Fibroblast of the aortic adventitia (primary cell): ENCODE measurements at places on chromosomes 16 and 17. TPM values are rescaled to one million over a fixed set of nuclear protein-coding genes. Genes with fewer than 3 reads are reported as not detected.
A peak's percentile ranks its signal among the peaks of the same experiment; 100 is the strongest.

DNA sequence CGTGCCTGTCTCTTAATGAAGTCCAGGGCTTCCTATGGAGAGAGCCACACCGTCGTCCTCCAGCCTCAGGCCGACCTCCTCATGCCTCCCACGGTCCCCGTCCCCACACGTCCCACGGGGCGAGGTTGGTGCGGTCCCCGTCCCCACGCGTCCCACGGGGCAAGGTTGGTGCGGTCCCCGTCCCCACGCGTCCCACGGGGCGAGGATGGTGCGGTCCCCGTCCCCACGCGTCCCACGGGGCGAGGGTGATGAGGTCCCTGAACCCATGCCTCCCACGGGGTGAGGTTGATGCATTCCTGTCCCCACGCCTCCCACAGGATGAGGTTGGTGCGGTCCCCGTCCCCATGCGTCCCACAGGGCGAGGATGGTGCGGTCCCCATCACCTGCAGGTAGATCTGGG, 20.9 kb downstream of the GALNS start:
- DNase-seq = no peak

DNA sequence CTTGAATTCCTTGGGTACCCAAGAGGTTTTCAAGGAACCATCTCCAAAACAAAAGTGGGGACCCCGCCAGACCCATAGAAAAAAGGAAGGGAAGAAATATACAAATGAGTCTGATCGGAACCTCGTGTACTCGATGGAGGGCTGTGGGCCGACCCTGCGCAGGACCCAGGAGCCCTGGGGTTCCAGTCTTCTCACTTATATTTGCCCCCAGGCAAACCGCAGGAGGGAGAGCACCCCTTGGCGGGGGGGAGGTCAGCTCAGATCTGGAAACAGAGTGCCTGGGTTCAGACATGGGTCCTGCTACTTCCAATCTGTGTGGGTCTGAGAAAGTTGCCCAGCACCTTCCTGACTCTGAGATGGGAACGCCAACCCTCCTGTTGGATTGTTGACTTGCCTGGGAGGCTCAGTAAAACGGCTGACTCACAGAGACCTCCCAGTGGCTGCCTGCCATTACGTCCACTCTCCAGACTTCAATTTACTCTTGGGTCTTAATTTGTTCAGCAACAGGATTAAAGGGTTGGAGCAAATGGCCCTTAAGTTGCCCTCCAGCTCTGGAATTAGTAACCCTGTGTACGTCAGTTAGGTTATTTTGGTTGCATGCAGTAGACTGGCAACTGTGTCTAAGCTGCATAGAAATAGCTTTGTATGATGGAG, 24.9 kb upstream of the CACNG4 start:
- no peak for DNase-seq

DNA sequence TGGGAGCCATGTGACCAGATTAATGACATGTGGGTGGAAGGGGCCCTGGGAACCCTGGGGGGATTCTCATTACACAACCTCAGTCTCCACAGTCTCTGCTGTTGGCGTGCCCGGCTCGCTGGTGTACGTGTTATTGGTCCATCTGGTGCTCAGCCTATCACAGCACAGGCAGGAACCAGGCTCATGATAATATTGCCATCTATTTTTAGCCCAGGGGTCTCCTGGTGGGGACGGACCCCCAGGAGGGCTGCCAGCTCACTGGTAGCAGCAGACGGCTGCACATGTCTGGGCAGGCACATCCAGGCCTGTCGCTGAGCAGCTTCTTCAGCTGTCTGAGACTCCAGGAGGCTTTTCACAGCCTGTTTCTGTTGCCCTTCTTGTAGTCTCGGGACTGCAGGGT, 123.8 kb downstream of the RAB11FIP4 start:
- DNase-seq = no peak

- DNase-seq = peak; percentile 43
Measured at GRCh38 chr16:29007730-29008593, 23.1 kb downstream of the LAT start.

DNA sequence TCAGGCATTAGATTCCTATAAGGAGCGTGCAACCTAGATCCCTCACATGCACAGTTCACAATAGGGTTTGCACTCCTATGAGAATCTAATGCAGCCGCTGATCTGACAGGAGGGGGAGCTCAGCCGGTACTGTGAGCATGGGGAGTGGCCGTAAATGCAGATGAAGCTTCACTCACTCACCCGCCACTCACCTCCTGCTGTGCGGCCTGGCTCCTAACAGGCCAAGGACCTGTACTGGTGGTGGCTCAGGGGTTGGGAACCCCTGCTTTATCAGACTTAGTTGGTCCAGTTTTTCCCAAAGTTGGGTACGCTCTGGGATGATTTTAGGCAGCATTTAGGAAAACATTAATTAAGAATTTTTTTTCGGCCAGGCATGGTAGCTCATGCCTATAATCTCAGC, 103.8 kb downstream of the MARF1 start:
- no peak for DNase-seq

GRCh38 chr16:2270588-2271470, 2.9 kb upstream of the RNPS1 start:
- no peak for DNase-seq

DNA sequence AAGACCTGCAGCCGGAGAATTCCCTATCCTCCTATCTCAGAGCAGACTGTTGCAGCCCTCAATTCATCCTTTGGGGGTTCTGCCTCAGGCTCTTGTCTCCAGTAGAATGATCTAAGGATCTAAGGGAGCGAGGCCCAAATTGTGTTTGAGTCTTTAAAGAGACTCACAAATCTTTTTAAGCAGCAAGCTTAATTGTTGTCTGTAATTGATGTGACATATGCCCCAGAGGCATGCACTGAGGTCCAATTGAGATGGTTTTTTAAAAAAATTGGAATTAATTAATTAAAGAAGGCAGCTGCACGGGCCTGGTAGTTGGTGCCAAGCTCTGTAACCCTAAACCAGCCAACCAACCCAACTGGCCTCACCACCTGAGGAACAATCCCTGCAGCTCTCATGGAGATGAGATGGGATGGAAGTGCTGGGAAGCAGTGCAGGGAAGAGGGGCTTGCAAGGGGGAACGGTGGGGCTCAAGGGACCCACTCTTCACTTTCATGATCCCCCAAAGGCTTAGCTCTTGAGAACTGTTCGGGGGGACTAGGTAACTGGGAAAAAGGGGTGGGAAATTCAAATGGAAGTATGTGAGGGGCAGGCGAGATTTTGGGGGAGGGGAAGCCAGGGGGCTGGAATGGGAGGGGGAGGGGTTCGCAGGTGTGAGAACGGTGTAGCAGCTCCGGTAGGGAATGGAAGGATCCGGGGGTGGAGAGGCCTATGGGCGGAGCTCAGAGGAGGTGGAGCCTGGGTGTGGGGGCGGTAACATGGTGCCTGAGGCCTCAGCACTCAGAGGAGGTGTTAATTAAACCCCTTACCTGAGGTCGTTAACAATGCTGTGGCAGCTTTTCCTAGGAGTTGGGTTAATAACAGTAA, 9.2 kb upstream of the ZNF652 start:
- DNase-seq = no peak

DNA sequence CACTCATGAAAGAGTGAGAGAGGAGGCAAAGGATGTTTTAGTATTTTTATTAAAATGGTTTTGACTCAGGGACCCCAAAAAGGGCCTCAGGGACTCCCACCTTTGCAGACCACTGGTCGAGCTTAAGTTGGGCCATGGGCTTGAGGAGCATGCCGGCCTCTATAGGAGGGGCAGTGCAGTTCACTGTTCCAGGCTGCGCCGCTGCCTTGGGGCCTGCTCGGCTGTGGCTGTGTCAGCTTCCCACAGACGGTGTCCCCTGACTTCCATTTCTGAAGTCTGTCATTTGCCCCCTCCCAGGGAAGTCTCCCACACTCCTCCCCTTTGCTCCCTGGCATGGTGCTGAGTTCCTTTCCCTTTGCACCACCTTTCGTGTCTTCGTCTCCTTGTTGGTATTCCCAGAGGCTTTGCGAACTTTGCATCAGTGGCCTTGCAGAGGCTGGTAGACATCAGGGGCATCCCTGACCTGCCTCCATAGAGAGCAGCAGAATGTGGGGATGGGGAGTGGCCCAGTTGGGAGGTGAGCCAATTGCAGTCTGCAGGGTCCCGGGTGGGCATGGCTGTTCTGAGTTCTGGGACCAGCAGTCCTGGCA, 17.1 kb downstream of the MPRIP start:
- DNase-seq = no peak

GRCh38 chr17:36534840-36535668, at the start of the genes MYO19 and PIGW:
TSS of gene MYO19 (minus strand) at chr17:36534868. CDS start at chr17:36532538, 2,330 bp downstream.
TSS of gene PIGW (plus strand) at chr17:36534987. CDS start at chr17:36537102, 2,115 bp downstream.
- DNase-seq = peak; percentile 82

- no peak for DNase-seq
Measured at GRCh38 chr16:30680326-30680725, 18.6 kb upstream of the SRCAP start.

The MARCHF10 gene
- 0.09 TPM in 1 of 2 replicates, not detected in the other for total RNA-seq

The GRIN2C gene
- under 0.01 TPM in 1 of 2 replicates, not detected in the other for total RNA-seq

The SERPINF2 gene
- total RNA-seq = 0.18 and 1.3 TPM in 2 replicates

The RPUSD1 gene
- 14.5 and 20.3 TPM in 2 replicates for total RNA-seq
